ENCODE measurements at places on chromosomes 1 and 21.

DNA sequence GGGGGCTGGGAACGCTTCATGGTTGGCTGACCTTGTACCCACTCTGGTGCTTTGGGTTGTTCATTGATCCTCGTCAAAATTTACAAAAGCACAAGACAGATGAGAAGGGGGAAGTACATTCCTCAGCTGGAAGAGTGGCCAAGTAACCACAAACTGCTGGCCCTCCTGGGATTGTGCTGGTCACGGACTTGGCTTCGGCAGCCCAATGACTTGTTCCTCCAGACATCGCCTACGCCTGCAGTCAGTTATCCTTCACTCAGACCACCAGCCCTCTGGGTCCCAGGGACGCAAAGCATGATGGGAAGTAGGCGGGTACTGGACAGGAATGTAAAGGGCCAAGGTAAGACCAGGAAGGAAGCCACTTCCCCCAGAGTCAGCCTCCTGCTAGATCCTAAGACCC, 53.1 kb downstream of the LMX1A start:
- no peak for DNase-seq

DNA sequence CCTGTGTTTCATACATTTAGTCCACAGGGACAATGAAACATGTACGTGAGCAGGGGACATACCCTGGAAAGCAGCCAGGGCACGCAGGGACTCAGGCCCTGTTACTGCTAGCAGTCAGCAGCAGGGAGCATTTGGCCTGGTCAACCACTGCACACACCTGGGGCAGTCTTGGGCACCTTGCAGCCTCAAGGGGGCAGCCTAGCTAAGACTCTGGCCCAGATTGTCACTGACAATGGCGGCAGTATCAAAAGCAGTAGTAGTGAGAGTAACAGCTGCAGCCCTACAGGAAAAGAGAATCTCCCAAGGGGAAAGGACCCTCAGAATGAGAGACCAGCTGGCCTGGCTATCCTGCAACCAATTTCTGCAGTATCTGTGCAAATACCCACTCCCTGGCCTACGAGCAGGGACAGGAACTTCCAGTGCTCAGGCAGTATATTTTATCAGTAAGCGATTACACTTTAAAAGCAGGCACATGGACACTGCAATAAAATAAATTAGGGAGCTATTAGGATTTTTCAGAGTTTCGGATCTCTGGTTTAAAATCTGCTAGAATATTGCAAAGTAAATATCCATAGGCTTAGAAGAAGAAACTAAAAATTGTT, 475.6 kb downstream of the LTN1 start:
- DNase-seq: peak; percentile 36

DNA sequence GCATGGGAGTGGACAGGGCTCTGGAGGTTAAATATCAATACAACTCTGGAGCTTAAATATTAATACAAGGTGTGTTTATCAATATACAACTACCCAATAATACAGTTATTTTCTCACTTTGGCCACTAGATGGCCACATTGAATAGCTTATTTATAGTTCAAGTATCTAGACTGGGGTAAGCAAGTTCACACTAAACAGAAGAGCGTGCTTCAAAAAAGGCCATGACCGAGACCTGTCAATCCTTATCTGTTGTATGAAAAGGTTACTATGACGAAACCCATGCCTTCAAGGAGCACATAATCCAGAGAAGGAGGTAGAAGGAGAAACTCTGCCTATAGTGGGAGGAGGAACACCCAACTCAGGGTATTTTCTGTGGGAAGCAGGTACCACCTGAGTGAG, 29.1 kb downstream of the CHML start:
- DNase-seq: no peak

DNA sequence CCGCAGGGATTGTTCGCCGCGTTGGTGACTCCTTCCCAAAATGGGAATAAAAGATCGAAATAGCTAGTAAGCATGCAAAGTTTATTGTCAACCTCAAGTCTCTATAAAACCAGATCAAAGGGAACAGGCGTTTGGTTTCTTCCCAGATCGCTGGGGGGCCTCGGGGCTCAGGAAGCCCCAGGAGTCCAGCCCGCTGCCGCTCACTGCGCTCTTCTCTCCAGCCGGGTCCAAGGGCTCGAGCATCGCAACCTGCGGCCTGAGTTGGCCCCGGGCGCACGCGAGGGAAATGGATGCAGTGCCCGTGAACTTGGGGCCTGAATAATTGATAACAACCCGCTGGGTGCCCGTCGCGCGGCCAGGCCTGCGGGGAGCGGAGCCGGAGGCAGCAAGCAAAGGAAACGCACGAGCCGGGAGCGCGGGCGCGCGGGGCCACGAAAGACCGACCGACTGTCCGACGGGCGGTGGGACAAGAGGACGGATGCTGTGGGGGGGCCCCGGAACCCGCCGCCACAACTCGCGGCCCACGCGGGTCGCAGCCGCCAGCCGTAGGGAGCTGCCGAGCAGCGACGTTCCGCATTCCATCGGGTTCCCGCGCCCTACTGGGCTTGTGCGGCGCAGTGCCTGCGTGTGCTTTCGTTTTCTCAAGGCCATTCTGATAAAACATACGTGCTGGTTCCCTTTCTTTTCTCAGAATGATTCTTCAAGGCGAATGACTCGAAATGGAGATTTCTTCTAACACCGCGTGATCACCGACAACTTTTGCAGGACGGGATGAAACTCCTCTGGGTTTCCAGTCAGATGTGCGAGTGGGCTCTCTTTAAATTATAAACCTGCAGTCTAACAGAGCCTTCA, 14.0 kb upstream of the ALX3 start:
- DNase-seq: peak; percentile 41
